CD4-positive, alpha-beta T cell treated with Interferon alpha-2 for 1 hour (primary cell): ENCODE measurements at places on chromosomes 5 and 9.

DNA sequence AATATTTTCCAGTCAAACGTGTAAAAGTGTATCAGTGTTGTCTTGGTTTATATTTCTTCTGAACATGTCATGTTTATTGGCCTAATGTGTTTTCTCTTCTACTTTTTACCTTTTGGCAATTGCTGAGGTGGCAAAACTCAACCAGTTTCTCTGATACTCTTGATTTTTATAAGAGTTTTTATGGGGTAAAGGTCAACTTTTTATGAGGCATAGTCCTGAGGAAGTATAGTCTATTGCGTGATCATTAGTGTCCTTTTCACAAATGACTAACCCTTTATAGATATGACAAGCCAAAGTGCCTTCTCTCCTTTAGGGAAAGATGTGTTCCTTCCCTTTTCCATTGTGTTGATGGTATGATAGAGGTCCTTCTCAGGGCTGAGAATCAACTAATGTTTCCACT, 32.9 kb downstream of the OCLN start:
- no peak for DNase-seq

- DNase-seq: no peak
These were observed 10.8 kb downstream of the SH3PXD2B start for GRCh38 chr5:172443441-172444109.

DNA sequence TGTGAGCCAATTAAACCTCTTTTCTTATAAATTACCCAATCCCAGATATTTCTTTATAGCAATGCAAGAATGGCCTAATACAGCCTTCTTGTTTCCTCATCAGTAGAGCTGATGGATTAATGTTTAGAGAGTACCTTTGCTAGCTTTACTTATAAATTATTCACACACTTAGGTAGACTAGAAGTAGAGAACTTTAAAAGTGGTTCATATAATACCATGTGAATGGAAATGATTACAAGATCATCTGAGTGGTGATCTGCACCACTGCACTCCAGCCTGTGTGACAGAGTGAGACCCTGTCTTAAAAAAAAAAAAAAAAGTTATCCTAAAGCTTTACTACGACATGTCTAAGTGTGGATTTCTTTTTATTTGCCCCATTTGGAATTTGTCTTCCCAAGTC, 23.2 kb upstream of the LRRTM2 start:
- DNase-seq: no peak

DNA sequence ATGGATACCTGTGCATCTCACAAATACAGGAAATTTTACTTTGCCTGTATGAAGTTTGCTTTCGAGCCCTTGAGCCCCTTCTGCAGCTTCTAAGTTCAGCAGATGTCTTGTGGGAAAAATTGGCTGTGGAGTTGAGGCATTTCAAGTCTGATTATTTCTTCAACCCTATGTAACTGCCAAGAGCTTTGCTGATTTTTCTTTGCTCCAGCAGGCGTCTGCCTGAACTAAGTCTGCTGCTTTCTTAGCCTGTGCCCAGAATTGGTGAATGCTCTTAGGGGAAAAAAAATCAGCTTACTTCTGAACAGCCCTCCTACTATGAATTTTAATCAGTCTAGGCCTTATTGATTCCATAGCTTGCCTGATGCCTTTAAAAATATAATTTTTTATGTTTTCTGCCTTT, 41.2 kb downstream of the RIC1 start:
- DNase-seq: no peak

GRCh38 chr5:122076050-122076461, 2.0 kb downstream of the LOX start:
- no peak for DNase-seq

DNA sequence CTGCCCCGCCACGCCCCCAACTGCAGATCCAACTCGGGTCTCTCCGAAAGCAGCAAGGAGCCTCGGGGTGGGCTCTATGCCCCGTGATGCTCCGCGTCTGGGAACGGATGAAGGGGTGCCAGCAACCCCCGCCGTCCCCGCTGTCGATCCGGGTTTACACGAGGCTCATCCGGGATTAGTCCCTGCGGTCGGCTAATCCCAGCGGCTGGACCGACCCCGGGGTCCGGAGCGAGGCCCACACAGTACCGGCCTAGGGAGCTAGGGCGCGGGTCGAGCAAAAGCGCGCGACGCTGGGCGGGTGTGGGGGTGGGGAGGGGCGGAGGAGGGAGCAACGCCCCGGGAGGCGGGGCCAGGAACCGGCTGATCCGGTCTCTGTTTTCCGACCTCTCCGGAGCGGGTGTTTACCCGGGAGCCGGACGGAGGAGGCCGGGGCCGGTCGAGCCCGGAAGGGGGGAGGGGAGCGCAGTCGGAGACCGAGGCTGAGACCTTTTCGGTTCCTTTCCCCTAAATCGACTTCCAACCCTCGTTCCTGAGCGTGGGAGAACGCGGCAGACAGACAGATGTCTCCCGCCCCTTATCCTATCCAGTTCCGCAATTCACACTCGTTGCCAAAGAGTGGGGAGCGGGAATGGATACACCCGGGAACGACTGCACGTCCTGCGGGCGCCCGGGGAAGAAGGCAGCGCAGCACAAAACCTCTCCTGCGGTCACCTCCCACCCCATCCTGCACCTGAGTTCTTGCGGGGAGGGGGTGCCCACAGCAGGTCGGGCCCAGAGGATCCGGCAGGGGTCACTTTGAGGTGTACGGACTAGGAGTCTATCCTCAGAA, 28.6 kb downstream of the PCDH1 start:
- peak; percentile 58 for DNase-seq
